ENCODE measurements at places on chromosomes 2 and 18.

- DNase-seq: no peak
Observed at GRCh38 chr2:16645775-16646559, 19.7 kb downstream of the CYRIA start.

DNA sequence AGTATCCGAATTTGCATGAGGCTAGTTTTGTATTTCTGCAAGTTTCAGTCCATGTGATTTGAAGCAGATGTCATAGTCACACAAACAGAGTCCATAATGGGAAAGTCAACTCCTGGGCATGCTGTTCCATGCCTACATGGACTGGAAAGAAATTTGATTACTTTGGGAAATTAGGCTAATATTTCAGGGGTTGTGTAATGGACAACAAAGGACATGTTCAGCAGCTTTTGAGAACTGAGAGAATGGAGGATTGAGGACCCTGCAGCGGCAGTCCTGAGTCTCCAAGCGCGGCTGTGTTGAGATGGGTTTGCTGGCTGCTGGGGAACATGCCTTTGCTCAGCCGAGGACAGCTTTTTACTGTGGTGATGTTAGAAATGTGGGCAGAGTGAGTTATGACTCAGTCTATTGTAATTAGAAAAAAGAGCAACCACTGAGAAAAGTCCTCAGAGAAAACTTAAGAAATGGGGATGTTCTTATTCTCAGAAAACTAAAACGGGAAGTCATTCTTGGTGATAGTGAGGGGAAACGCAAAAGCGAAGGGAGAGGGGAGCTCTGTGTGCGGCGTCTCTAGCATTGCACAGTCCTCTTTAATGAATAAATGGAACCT lies 149.2 kb downstream of the FAM210A start:
- DNase-seq: no peak

DNA sequence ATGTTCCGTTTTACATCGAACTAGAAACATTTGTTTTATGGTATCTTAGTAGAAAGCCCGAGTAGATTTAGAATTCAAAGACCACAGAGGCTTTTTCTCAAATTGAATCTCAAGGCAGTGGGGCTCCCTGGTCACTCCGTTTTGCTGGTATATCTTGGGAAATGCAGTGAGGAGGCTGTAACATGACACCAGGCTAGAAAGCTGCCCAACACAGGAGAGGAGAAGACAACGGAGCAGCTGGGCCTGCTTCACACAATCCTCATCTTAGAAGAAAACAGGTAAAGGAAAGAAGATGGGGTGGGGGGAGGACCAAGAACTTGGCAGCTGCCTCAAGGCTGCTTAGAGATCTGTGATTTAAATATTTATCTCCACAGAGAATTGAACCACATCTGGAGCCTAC lies 38.3 kb upstream of the EPB41L3 start:
- no peak for DNase-seq

- no peak for DNase-seq
Observed at GRCh38 chr2:225458431-225459117, 59.1 kb downstream of the NYAP2 start.

GRCh38 chr2:231545105-231545902 lies 15.1 kb upstream of the NMUR1 start:
- DNase-seq: no peak

- DNase-seq: no peak
Observed at GRCh38 chr2:66699793-66700676, 265.1 kb downstream of the MEIS1 start.

DNA sequence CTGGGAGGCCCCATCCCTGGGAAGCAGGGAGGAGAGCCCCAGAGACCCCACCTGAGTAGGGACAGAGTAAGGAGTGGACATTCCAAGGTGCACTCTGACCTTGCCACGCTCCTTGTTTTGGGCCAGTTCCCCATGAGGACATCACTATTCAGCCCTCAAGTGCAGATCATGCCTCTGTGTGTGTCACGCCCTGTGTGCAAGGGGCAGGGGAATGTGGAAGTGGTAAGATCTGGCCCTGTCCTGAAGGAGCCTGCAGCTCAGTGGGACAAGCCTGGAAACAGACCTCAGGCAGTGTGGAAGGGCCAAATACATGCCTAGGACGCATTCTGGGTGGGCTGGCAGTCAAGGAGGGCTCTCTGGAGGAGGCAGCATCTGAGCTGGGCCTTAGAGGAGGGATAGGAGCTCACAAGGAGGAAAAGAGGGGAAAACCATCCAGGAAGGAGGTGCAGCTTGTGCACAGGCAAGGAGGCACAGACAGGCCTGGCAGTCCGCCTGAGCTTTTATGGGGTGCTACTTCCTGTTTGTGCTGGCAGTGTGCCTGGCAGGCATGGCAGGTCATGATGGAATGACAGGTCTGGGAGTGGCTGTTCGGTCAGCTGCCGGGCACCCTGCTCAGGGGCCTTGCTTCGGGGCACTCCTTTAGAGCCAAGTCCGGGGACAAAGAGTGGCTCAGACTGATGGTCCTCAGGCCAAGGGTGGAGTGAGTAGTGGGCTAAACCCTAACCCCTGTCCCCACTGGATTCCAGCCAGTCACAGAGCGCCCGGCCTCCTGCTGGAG lies 3.3 kb downstream of the KLHL30 start:
- peak; percentile 70 for DNase-seq

DNA sequence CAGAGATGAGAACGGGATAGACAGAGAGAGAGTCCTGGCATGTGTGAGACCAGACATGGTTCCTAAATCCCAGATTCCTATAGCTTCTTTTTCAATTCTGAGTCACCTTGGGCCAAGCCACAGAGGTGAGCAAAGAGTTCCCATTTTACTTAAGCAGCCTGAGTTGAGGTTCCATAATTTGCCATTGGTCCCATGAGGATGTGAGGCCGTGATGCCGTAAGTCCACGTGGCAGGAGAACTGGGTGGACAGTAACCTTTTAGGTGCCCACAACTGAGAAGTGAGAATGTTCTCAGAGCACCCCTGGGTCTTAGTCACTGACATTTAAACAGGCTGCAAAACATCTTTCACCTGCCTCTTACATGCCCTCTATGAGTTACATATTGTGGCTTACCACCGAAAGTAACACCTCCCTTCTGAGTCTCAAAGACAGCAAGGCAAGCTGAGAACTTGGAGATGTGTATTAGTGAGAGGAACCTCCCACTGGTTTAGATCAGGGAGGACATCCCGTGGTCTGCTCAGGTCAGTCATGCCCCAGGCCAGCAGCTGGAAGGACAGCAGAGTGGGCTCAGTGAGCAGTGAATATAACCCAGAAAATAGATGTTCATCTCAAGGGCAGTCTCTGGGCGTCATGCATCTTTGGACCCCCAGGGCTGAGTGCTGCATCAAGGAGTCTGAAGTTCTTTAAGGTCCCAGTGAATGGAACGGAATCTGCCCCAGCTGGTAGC lies 127.9 kb upstream of the LGALSL start:
- no peak for DNase-seq

- no peak for DNase-seq
Observed at GRCh38 chr2:212416086-212416485, 122.5 kb downstream of the ERBB4 start.

- DNase-seq: no peak
Observed at GRCh38 chr2:151670346-151670745, 63.9 kb downstream of the NEB start.

DNA sequence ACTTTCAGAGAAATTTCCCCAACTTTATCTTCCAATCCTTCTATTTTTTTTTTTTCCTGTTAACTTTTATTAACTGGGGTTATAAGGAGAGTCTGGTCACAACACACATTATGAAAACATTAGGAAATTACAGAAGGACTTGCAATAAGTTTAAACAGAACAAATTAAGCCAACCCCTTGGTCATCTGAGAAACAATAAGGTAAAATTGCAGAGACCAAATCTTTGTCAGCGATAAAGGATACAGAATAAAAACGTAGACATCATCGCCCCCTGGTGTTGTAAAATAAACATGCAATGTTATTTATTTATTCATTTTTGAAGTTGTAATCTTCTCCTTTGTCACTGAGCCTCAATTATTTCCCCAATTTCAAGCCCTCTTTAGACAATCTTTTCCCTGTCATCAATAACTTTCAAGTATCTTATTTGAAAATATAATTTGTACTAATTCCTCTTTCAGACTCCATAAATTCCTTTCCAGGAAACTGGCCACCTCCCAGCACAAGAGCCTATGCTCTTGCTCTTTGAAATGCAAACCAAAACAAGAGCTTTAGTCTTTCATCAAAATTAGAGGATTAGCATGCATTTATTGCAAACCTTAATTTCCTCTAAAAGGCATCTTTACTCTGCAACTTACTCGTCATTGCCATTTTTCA lies 19.5 kb downstream of the G6PC2 start:
- DNase-seq: peak; percentile 13

DNA sequence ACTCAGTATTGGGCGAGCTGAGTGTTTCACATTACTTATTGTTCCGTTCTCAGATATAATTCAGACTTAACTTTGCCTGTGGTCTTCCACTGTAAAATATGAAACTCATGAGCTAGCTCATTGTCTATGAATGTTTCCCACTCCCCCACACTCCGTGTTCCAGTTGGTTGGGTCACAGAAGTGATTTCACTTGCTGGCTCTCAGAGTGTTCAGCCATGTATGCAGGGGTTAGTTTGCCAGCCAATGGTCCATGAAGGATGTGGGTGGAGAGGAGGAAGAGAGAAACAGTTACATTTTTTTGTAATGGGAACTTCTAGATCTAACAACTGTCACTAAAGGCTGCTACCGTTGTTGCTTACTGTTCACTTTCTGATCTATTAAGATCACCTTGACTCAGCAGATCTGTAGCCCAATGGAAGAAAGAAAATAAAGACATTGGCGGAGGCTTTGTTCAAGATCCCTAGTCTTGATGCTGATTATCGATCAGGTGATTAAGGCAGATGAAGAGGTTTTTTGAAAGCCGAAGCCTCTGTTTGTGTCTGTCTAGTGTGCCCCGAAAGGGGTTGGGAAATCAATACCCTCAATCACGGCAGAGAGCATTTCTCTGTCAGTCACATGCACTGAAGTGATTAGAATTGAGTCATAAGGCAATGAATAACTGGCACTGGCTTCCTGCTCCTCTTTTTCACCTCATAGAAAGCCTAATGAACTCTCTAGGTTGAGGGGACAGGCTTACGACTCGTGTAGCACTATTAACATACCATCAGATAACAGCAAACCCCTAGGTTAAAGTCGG lies 279.7 kb upstream of the FIGN start:
- no peak for DNase-seq

DNA sequence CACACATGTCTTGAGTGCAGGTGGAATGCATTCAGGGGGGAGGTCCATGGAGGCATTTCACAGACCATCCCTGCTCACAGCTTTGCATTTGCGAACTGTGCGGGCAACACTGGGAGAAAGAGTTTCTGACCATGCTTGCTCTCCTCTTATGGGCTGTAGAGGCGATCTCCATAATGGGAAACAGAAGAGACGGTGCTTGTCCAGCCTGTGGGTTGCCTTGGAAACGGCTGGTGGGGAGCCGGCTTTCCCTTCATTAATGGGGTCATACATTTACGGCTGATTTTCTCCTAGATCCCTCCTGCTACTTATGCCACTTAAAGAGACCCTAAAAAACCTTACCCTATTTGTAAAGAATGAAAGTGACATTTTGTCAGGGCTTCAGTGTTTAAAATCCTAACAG lies 147.4 kb downstream of the SOX11 start:
- no peak for DNase-seq

DNA sequence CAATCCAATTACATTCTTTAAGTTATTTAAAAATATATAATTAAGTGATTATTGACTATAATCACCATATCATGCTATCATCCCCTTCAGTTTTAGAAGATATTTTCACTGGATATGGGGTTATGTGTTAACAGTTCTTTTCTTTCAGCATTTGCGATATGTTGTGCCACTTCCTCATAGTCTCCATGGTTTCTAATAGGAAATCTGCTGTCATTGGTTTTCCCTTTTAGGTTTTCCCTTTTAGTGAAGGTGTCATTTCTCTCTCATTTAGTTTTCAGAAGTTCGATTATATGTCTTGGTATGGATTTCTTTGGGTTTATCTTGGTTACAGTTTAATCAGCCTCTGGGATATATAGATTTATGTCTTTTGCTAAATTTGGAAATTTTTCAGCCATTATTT lies 34.8 kb upstream of the EPG5 start:
- no peak for DNase-seq

DNA sequence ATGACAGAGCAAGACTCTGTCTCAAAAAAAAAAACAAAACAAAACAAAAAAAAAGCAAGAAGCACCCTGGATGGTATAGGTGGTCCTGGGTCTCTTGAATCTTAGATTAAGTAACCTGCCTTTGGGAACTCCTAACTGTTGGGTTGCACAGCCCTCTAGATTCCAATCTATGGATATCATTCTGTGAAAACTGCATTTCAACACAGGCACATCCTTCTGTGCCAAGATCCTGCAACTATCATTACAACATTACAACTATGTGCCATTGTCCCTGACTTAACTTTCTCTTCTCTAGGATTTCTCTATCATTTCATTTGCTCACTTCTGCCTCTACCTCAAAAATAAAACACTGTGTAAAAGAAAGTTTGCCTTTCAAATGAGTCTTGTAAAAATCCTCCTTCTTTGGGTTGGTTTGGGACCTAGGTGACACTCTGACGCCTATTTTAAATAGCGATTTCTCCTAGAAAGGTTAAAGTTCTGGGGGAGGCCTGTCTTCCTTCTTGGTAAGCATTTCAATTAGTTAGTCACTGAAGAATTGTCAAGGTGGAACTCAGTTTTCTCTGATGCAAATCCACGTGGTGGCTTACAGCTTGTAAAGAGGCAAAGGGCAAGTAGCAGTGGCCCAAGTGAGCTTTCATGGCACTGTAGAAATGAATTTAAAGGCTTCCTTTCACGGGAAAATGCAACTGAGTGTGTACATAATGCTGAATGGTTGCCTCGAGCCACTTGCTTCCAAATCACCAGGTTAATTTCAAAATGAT lies 9.2 kb downstream of the LGALSL start:
- no peak for DNase-seq

DNA sequence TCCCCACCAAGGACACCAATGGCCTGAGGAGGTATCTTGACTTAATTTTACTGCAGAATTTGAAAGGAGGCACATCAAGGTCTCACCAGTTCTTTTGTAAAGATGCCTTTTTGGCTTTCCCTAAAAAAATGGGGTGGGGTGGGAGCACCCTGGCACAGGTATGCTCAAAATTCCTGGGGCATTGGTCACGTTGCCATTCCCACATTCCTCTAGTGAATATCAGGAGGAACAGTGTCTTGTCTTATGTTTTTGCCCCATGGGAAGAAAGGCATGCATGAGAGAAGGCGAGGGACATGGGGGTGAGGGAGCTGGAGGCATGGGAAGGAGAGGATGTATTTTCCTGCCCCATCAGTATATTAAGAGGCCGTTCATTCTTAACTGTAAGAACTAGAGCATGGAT lies 275.3 kb downstream of the CMPK2 start:
- DNase-seq: peak; percentile 5
